ENCODE measurements at places on chromosomes 5 and 9.

DNA sequence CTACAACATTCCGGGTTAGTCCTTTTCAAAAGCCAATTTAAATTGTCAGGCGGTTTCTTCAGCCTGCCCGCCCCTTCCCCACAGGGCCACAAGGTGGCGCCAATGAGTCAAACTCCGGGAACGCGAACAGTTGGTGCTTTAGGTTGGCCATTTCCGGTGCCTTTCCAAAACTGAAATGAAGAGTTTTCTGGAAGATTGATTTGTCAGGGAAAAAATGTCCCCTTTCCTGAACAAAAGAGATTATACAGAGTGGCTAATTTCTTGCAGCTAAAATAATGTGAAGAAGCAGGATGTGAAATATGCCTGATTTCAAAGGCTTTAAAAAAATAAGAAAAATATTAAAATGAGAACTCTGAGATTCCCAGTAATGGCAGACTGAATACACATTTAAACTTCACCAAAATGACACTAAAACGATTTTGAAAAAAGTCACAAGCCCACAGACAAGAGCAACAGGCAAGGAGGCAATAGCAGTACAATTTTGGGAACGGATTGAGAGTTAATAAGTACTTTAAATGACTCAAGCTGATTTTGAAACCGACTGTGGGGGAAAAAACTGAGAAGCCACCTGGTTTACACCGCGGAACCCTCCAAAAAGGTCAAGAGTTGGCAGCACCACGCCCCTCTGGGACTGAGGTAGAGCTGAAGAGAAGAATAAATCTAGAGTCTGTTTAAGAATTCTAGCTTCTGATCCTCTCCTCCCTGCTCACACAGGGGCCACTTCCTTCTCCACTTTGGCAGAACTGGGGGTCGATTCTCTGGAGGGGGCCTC is 45.7 kb downstream of the SLC46A2 start:
- DNase-seq: peak; percentile 89

DNA sequence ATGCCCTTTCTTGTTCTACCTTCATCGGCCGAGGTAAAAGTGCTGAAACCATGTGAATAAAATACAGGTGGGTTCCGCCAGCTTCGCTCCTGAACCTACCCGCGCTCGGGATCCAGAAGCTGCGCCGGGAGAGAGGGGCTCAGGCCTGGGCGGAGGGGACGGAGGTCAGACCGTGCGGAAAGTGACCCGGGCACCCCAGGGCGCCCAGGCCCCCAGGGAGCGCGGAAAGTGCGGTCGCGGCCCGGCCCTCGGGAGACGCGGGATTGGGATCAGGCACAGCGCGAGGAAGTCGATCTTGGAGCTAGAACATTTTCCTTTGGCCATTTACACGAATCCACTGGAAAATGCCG is 329 bp downstream of the SYK start:
- DNase-seq: no peak

GRCh38 chr5:139985733-139986132 is 57.4 kb downstream of the NRG2 start:
- DNase-seq: peak; percentile 54

GRCh38 chr5:1789834-1790471 is 9.7 kb downstream of the MRPL36 start:
- peak; percentile 49 for DNase-seq

DNA sequence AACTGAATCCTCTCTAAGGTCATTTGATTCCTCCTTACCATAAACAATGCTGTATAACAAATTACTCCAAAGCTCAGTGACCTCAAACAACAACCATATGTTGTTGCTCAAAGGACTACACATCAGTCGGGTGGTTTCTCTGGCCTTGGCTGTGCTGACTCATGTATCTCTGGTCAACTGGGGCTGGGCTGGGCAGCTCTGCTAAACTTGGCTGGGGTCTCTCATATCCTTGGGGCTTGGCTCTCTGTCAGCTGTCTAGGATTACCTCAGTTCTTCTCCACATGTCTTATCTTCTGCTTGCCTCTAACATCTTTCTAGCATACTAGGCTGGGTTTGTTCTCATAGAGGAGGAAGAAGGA is 86.4 kb downstream of the GALNT10 start:
- DNase-seq: no peak

DNA sequence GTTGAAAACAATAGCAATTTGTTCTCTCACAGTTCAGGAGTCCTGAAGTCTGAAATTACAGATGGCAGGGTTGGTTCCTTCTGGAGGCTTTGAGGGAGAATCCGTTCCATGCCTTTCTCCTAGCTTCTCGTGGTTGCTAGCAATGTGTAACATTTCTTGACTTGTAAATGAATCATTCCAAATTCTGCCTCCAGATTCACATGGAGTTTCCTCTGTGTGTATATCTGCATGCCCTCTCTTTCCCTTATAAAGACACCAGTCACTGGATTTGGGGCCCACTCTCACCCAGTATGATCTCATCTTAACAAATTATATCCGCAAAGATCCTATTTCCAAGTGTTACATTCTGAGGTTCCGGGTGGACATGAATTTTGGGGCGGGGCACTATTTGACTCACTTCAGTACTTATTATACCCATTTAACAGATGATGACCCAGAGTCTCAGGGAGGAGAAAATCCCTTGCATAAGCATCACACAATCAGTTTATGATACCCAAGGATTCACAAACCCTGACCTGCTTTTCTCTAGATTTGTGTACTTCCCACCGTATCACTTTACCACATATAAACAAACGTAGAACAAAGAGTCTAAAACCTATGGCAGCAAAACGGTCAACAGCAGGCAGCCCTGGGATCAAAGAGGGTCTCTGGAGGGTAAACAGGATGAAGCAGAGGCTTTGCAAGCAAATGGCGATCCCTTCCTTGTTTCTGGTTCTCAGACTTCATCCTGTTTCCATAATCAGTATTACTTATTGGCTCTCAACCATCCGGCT is 93.7 kb downstream of the C9orf152 start:
- DNase-seq: no peak

GRCh38 chr5:1959725-1960581 is 77.2 kb upstream of the IRX4 start:
- no peak for DNase-seq

DNA sequence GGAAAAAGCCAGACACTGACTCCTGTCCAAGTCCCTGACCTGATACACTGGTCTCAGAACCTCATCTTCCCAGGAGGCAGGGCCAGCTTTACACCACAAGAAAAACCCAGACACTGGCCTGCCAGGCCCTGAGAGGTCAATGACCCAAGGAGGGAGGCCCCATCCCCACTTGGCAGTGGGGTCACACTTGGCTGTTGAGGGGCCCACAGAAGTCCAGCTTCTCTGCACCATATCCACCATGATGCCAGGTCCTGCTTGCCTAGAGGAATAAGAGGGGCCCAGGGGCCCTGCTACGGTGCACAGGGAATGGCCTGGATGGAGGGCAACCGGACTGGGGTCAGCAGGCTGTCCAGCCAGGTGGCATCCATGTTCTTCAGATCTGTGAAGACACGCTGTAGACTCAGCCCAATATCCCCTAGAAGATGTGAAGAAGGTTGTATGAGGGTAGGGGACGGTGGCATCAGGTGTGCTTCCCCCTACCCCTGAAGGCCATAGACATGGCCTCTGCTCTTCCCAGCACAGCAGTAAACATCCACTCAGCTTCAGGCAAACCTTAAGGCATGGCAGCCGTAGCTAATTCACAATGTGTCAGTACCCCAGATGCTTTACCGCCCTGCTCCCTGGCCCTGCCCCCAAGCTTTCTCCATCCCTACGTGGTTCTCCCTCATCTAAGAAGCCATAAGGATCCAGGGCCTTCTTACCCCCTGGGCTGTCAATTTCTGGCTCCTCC is 6.7 kb downstream of the IRF1 start:
- no peak for DNase-seq

DNA sequence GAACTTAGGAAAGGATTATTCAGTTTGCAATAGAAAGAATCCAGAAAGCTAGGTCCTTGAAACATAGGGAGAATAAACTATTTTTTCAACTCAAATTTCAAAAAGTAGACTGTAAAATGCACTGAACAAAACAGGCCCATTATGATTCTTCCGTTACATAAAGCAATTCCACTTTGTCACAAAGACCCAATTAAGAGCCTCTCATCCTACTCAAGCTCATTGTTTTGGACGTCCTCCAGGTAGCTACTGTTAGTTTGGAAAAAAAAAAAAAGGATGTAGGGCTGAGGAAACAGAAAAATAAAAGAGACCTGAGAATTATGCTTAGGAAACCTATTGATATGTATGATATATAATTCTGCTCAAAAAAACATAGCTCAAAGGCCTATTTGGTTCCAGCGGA is 74.0 kb downstream of the DIRAS2 start:
- no peak for DNase-seq

DNA sequence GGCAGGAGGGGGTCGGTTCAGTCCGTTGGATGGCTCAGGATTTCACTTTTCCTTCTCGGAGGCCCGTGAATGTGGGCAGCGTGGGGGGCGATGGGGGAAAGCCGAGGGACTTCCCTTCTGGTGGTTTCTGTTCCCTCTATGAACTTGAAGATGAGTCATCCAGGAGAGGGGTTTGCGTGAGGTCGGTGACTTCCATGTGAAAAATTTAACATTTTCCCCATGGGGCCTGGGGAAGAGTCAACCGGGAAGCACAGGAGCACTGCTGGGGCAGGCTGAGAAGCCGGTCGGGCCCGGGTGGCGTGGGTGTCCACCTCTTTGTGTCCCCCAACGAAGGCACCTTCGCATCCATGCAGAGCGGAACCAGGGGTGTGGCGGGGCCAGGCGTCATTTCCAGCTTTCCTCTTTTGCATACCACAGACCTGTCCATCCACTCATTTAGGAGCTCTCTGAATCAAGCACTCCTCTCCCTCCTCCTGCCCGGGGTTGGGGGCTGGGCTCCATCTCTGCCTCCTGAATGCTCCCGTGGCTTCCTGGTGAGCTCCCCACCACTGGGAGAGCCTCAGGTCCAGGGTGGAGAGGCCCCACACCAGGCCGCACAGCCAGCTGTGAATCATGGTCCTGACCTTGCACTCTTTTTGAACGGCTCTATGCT is 68.4 kb downstream of the ANKRD33B start:
- DNase-seq: no peak

DNA sequence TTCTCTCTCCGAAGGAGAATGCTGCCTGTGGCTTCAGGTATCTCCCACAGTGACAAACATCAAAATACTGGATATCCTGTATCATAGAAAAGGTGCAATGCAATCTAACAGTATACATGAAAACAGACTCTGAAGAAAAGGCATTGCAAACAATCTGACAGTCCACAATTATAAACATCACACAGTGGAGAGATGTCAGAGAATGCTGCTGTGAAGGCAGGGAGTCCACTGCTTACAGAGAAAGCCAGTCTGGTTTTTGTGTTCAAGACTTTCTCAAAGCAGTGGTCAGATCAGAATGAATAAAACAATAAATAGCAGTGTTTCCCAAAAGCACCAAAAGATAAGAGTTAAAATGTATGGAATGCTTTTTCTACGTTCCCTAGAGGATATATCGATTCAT is 28.7 kb downstream of the TTC23L start:
- no peak for DNase-seq

GRCh38 chr9:87849144-87849758 is 33.4 kb upstream of the SPATA31E1 start:
- no peak for DNase-seq

GRCh38 chr9:5586391-5586802 is 42.5 kb upstream of the RIC1 start:
- no peak for DNase-seq

DNA sequence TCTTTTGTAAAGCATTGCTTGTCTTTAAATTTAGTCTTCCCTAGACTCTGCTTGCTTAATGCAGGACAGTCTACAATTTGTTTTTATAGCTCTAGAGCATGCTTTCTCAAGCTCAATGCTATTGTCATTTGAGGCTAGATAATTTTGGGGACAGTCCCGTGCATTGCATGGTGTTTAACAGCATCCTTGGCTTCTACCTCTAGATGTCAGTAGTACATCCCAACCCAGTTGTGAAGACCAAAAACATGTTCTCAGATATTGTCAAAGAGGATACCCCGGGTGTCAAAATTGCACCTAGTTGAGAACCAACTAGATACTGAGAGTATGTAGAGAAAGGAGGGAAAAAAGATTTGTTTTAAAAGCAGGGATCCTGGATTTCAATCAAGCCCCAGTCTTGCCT is 277.5 kb downstream of the CEMIP2 start:
- DNase-seq: no peak

DNA sequence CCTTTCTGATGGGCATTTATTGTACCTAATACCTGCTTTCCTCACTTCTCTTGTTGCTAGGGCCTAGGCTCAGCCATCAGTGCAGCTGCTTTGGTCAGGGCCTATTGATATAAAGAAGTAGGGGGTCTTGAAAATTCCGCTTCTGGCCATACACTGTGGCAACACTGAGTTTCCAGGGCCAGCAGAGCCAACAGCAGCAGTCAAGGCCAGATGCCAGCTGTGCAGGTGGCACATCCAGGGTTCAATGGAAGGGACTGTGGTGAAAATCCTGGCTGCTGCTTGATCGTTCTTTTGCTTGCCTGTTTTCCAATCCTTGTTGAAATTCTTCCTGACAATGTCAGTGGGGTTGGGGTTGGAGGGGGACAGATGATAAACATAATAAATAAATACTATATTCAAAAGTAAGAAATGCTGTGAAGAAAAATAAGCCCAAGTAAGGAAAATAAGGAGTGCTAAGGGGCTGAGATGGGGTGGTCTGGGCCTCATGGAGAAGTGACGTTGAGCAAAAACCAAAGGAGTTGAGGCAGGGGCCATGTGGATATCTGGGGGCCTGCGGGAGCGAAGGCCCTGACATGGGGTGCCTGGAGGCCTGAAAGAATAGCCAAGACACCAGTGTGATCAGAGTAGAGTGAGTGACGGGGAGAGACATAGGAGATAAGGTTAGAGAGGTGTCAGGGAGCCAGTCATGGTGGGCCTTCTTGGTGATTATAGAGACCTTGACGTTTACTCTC is 91.0 kb upstream of the ALDH1B1 start:
- no peak for DNase-seq

DNA sequence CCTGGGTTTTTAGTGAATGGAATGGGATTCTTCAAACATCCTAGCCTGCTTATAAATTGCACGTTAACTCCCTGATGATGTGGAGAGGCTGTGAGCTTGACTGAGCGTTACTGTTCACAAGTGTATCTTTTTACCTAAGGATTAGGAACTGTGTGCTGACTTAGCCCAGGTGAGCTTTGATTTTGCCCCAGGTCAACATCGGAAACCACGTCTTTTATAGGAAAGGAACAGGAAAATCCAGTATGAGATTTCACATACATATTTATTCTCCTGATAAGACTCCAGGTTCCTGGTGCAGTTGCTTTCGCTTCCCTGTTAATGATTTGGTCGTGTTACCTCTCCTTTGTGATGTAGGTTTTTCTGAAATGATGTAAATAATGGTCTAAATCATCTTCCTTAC is 103.2 kb upstream of the BASP1 start:
- DNase-seq: no peak

- DNase-seq: no peak
Observed at GRCh38 chr5:121377461-121377860, 474.2 kb upstream of the FTMT start.

DNA sequence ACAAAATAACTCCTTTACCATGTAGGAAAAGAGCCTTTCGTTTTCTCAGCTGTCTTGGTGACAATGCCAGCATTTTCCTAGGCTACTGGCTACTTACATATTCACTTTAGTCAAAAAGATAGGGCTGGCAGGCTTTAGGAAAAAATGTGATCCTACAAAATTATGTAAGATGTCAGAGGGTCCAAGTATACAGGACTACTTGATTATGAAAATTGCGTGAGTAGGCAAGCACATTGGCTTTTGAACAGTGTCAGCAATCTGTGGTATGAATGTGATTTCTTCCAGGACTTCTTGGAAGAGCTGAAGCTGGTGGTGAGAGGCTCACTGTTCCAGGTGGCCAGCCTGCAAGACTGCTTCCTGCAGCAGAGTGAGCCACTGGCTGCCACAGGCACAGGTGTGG is 22.8 kb downstream of the THBS4 start:
- no peak for DNase-seq
